Hypothalamus (tissue), 51 donors: ENCODE measurements at places on chromosomes 2 and 18.

DNA sequence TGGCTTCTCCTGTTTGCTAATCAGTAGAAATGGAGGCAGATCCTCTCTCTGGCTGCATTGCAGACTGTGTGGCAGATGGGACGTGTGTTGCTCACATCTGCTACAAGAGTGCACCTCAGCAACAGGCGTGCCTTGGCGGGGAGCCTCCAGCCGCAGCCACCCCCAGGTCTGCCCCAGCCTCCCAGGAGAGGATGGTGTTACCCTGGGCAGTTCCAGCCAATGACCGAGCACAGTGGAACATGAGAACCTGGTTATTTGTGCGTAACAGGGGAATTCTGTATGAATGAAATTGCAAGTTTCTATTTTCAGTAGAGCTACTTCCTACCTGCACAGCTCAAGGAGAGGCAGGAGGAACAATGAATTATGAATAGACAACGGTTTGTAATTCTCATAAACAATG is 130.6 kb upstream of the CBLN2 start:
- no peak for DNase-seq

- no peak for DNase-seq
These were observed 43.2 kb downstream of the C2orf76 start for GRCh38 chr2:119323459-119323858.

GRCh38 chr2:118029025-118029424 is 15.2 kb upstream of the CCDC93 start:
- DNase-seq, result no peak

DNA sequence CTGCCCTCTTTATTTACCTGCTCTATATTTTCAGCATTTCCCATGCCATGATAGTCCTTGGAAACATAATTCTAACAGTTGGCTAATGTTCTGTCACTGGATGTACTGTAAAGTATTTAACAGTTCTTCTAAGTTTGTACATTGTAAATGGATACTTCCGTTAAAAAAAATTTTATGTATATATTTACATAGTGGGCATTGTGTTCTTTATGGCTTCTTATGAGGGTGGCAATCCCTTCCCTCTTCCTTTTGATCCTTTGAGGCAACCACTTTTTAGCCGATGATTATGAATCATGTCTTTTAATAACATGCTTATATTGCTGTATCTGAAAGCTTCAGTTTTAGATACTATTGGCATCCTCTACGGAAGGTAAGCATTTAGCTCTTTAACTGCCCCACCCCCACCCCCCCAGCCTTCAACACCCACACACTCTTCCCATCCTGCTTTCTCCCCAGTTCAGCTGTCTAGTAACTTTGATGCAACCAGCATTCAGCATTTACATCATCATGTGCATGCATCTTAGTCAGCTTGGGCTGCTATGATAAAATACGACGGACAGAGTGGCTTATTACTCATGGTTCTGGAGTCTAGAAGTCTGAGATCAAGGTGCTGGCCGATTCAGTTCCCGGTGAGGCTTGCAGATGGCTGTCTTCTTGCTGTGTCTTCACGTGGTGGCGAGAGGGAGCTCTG is 21.0 kb upstream of the EDAR start:
- no peak for DNase-seq

DNA sequence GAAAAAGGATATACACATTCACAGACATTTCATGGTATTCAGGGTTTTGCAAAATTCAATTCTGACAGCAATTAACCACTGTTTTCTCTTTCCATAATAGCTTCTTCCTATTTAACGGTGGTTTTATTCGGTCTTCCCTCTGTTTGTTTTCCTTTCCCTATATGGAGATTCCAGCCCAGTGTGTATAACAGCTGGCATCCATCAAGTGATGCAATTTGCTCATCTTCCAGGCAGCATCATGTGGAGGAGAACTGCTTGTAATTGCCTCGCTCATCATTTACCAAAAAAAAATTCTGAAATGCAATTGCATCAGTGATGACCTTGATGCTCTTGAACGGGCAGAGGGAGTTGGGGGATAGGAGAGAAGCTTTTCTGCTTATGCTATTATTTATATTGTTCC is 165.9 kb upstream of the PGAP1 start:
- DNase-seq, result no peak

GRCh38 chr2:46363535-46364170 is 66.4 kb downstream of the EPAS1 start:
- no peak for DNase-seq

DNA sequence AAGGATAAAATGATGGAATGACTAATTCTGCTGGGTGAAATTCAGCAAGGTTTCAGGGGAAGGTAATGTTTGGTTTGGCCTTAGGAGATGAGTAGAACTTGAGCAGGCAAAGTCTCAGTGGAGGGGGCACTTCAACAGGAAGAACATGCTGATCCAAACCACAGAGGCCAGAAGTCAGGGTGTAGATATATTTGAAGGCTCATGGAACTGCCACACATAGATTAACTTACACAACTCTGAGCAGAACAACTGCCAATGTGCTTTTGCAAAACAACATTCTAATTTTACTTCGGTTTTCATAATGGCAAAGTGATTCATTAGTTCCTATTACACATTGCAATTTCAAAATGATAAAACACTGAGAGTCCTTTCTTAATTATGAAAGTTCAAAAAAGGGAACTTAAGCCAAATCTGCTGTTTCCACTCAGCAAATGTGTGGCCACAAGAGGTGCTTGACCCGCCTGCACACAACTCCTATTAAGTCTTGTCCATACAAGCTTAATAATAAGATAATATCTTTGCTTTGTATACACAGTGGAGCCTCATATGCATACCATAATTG is 284.8 kb downstream of the MREG start:
- DNase-seq, result no peak

- no peak for DNase-seq
These were observed 280.3 kb upstream of the ATP5MC3 start for GRCh38 chr2:175461839-175462238.

- DNase-seq, result no peak
These were observed 126.7 kb upstream of the ITGB6 start for GRCh38 chr2:160326786-160327185.

- DNase-seq, result no peak
These were observed 46.8 kb downstream of the RPIA start for GRCh38 chr2:88738271-88738670.

DNA sequence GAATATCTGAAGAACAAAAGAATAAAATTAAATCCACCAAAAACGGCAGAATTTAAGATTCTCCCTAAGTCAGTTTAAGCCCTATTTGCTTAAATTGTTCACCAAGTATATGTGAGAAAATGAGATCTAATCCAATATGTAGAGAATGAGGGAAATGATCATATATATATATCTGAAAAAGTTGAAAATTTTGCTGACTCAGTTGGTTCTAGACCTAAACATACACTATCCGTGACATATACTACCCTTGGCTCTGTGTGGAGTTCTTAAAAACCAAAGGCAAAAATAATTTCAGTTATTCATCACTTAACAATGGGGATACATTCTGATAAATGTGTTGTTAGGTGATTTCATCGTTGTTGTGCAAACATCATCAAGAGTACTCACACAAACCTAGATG is 7.3 kb downstream of the SS18 start:
- no peak for DNase-seq

- no peak for DNase-seq
These were observed 108.7 kb downstream of the UXS1 start for GRCh38 chr2:106085181-106085940.

DNA sequence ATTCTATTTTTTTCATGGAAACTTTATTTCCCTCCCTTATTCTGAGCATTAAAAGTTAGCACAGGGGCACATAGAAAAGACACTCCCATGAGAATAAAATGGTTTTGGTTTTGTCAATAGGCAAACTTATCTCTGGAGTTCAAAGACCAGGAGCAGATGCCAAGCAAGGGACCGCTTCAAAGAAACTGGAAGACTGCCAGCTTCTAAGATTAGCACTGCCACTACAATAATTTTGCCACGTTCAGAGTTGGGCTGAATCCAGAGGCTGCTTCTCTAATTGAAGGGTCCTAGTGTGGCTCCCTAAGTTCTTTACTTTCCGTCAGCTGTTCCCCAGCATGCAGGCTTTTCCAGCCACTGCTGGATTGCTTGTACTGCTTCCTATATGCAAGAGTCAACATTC is 681.0 kb upstream of the GCFC2 start:
- DNase-seq, result no peak

GRCh38 chr2:112004253-112004645 is 50.8 kb upstream of the TMEM87B start:
- no peak for DNase-seq

DNA sequence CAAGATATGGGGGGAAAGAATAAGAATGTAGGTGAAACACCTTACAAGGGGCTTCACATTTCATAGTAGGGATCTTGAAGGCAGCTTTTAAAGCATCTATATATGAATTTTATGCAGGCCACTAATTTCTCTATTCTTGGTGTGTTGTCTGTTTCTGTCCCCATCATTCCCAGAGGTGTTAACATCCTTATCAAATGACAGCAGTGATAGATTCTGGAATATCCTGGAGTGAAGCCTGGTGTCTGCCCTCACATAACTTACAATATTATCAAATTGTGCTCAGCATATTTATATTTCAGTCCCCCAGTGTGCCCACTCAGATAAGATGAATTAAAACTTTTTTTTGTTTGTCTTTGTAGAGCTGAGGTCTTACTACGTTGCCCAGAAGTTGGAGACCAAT is 486.2 kb downstream of the EPHA4 start:
- DNase-seq, result no peak
